Psoas muscle (tissue), 8 donors: ENCODE measurements at places on chromosomes 16 and 17. TPM values are rescaled to one million over a fixed set of nuclear protein-coding genes. Genes with fewer than 3 reads are reported as not detected.

DNA sequence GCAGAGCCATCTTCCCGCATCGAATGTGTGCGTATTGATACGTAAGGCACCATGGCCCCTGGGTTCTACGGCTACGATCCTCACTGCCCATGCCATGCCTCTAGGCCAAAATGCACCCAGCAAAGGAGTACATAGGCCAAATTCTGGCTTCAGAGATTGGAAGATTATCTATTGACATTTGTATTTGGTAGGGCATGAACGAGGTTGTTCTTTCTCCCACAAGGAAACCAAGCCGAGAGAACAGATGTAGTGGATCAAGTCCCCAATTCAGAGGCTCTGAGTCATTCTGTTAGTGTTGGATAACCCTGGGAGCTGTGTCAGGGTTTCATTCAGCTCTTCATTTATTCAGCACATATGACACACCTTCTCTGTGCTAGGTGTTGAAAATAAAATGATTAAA lies 36.5 kb downstream of the HOXB1 start:
- H3K4me3 ChIP-seq: no peak overlapping the region
- H3K4me1 ChIP-seq: peaks cover 10% of the 10 kb centered on the region
- no peak overlapping the region for H3K27ac ChIP-seq

DNA sequence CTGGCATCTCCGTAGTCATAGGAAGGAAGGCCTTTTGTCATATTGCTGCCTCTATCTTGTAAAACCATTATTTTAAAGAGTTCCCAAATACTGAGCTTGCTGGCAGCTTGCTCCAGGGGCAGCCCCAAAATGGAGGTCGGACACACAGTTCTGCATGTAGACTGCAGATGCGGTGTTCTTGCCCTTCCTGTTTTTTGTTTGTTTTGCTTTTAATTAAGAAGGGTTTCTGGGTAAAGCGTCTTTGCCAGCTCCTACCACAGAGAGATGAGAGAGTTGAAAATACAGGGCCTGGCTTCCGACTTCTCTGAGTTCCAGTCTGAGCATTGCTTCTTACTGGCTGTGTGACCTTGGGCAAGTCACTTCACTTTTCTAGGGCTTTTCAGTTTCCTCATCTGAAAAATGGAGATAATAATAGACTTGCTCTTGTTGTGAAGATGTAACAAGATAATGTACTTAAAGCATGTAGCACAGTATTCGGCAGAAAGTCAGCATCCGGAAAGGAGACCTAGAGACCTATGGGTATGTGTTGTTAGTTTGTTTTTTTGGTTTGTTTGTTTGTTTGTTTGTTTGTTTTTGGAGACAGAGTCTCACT lies 67.8 kb upstream of the GSE1 start:
- DNase-seq: no peak
- H3K36me3 ChIP-seq: no peaks in the 10 kb centered on the region
- H3K4me1 ChIP-seq: peaks cover 16% of the 10 kb centered on the region
- H3K27ac ChIP-seq: no peak overlapping the region
- H3K4me3 ChIP-seq: no peak overlapping the region

- DNase-seq: no peak
- H3K27ac ChIP-seq: no peak overlapping the region
- no peaks in the 10 kb centered on the region for H3K4me1 ChIP-seq
- H3K27me3 ChIP-seq: no peaks in the 10 kb centered on the region
Measured at GRCh38 chr17:60971515-60972369, 294.1 kb downstream of the BCAS3 start.

DNA sequence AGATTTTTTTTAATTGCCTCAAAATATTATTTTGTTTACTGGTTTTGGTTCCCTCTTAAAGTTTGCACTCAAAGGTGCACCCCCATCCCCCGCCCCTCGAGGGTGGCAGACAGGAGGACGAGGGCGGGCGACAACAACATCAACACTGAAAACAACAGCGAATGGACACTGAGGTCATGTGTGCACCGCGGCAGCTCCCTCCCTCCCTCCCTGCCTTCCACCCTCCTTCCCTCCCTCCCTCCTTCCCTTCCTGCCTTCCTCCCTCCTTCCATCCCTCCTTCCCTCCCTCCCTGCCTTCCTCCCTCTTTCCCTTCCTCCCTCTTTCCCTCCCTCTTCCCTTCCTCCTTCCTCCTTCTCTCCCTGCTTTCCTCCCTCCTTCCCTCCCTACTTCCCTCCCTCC lies 1.5 kb upstream of the OSGIN1 start:
- no peaks in the 10 kb centered on the region for H3K36me3 ChIP-seq
- no peak for DNase-seq
- no peak overlapping the region for H3K27ac ChIP-seq
- no peaks in the 10 kb centered on the region for H3K27me3 ChIP-seq

DNA sequence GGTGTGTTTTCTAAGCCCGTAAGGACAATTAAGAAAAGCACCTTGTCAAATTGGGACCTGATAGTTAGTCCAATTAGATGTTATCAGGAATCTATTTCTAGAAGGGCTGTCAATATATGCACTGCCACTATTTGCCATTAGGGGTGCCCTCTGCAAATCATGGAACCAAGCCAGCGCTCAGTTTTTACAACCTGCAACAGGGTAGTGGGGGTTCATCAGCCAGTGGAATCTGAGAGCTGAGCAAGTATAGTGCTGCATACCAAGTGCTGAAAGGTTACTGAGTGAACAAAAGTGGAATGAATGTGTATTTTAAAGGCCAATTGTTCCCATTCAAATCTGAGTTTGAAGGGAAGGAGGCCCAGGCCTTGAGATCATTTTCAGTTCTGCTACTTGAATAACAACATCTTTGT lies 10.4 kb downstream of the PRR11 start:
- no peaks in the 10 kb centered on the region for H3K27me3 ChIP-seq
- DNase-seq: no peak
- no peak overlapping the region for H3K27ac ChIP-seq
- H3K36me3 ChIP-seq: no peaks in the 10 kb centered on the region

GRCh38 chr17:21173543-21173942 lies 40.4 kb downstream of the TMEM11 start:
- H3K4me1 ChIP-seq: peaks cover 58% of the 10 kb centered on the region
- H3K4me3 ChIP-seq: no peak overlapping the region
- peak overlapping the region; percentile 96 for H3K27ac ChIP-seq
- H3K36me3 ChIP-seq: no peaks in the 10 kb centered on the region
- H3K27me3 ChIP-seq: no peaks in the 10 kb centered on the region

- no peak overlapping the region for H3K27ac ChIP-seq
- no peaks in the 10 kb centered on the region for H3K27me3 ChIP-seq
- H3K4me1 ChIP-seq: no peaks in the 10 kb centered on the region
- no peaks in the 10 kb centered on the region for H3K36me3 ChIP-seq
- H3K4me3 ChIP-seq: no peak overlapping the region
Measured at GRCh38 chr17:55134486-55135157, 130.1 kb upstream of the HLF start.

DNA sequence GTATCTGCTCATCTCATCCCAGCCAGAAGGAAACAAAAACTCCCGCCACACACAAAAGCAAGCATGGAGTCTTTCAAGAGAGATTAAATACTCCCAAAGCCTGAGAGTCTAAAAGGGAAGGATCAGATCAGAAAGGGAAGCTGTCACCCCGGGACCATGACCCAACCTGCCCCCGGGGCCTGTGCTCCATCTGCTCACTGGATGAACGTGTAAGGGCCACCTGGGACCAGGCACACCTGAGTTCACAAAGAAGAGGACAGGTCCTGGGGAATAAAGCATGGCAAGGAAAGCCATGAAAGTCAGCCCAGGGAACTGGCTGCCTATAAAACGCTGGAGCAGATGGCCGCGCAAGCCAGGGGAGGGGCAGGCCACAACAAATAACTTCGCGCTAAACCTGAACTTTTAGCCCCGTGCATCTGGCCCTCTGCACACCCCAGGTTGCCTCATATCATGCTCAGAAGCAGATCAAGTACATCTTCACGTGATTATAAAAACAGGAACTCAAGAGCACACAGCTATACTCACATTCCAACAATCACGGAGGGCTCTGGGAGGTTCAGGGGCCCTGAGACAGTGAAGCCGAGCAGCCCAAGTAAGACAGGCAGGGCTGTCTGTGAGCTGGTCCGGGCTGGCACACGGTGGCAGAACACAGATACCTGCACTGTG lies 3.4 kb downstream of the TMEM11 start:
- peak overlapping the region; percentile 99 for H3K27ac ChIP-seq
- no peaks in the 10 kb centered on the region for H3K27me3 ChIP-seq
- H3K36me3 ChIP-seq: peaks cover 6% of the 10 kb centered on the region
- no peak for DNase-seq
- H3K4me3 ChIP-seq: peak overlapping the region; percentile 97
- H3K4me1 ChIP-seq: peaks cover 71% of the 10 kb centered on the region

- H3K27me3 ChIP-seq: no peaks in the 10 kb centered on the region
- DNase-seq: no peak
- no peak overlapping the region for H3K4me3 ChIP-seq
- H3K4me1 ChIP-seq: no peaks in the 10 kb centered on the region
- H3K27ac ChIP-seq: no peak overlapping the region
- no peaks in the 10 kb centered on the region for H3K36me3 ChIP-seq
Measured at GRCh38 chr16:29675811-29676643, 3.0 kb upstream of the QPRT start.

DNA sequence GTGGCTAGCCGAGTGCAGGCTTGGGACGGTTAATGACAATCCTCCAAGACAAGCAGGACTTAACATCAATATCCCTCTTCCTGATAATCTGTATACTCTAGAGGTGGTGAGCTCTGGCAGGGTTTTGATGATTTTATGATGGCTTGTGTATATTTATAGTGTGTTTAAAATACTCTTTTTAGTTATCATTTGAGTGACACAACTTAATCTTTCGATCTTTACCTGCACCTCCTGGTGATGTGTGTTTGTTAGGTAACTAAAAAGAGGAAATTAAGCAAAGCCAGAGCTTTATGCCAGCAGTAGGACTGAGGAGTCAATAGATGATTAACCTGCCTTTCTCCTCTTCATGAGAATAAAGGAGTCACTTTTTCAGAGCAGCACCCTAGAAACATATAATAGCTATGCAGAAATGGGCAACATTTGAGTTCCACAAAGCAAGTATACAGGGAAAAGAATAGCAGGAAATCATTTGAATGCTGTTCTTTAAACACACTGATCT lies 210.5 kb downstream of the IRX3 start:
- no peak overlapping the region for H3K27ac ChIP-seq
- no peaks in the 10 kb centered on the region for H3K36me3 ChIP-seq
- H3K4me1 ChIP-seq: no peaks in the 10 kb centered on the region
- no peaks in the 10 kb centered on the region for H3K27me3 ChIP-seq

- H3K36me3 ChIP-seq: no peaks in the 10 kb centered on the region
- no peaks in the 10 kb centered on the region for H3K27me3 ChIP-seq
- H3K4me1 ChIP-seq: no peaks in the 10 kb centered on the region
- H3K27ac ChIP-seq: no peak overlapping the region
- DNase-seq: no peak
Measured at GRCh38 chr16:84260766-84261554, 21.1 kb upstream of the KCNG4 start.

DNA sequence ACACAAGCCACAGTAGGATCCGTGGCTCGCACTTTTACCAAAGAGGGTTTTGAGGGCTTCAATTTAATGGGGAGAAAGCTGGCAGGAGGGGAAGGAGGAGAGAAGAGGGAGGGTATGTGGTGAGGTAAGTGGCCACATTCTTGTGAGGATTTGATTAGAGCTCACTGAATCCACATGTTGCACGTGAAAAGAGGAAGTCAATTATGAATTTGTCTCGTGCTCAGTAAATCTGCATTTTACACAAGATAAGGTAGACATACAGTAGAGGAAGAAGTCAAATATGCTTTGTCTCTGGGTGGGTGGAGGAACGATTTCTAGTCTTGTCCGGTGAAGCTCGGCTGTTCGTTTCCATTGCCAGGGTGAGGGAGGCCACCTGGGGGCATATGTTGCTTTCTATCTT lies 862 bp downstream of the ZNF232 start:
- peaks cover 51% of the 10 kb centered on the region for H3K36me3 ChIP-seq
- no peak for DNase-seq
- peaks cover 3% of the 10 kb centered on the region for H3K27me3 ChIP-seq
- peak overlapping the region; percentile 93 for H3K27ac ChIP-seq
- H3K4me1 ChIP-seq: peaks cover 7% of the 10 kb centered on the region

- H3K4me1 ChIP-seq: no peaks in the 10 kb centered on the region
- no peaks in the 10 kb centered on the region for H3K36me3 ChIP-seq
- peak overlapping the region; percentile 15 for H3K27ac ChIP-seq
- H3K27me3 ChIP-seq: peaks cover 2% of the 10 kb centered on the region
- H3K4me3 ChIP-seq: no peak overlapping the region
Measured at GRCh38 chr17:381941-382643, 29.5 kb upstream of the RPH3AL start.

DNA sequence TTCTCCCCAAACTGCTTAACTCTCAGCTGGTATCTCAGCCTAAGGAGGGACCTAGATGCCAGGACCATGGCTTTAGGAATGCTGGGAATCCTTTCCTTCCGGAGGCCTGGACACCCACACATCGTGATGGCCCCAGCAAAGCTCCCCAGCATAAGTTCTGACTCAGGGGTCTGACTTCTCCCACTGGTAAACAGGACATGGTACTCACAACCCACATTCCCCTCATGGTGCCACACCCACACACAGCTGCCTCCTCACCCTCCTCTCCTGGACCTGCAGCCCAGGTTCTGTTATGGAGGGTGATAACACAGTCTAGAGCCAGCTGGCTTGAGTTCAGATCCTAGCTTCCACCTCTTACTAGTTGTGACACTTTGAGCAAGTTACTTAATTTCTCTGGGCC lies 719 bp upstream of the RNF227 start:
- peaks cover 21% of the 10 kb centered on the region for H3K4me1 ChIP-seq
- peak overlapping the region; percentile 85 for H3K27ac ChIP-seq
- DNase-seq: no peak
- no peaks in the 10 kb centered on the region for H3K36me3 ChIP-seq
- no peaks in the 10 kb centered on the region for H3K27me3 ChIP-seq
- H3K4me3 ChIP-seq: peak overlapping the region; percentile 87

- peak overlapping the region; percentile 74 for H3K4me3 ChIP-seq
- no peaks in the 10 kb centered on the region for H3K27me3 ChIP-seq
- peaks cover 9% of the 10 kb centered on the region for H3K4me1 ChIP-seq
- peak; percentile 57 for DNase-seq
- no peaks in the 10 kb centered on the region for H3K36me3 ChIP-seq
Measured at GRCh38 chr17:55265311-55266021, 706 bp downstream of the HLF start.

GRCh38 chr16:88062341-88063210 lies 111.3 kb downstream of the BANP start:
- H3K36me3 ChIP-seq: peaks cover 29% of the 10 kb centered on the region
- DNase-seq: peak; percentile 75
- H3K4me1 ChIP-seq: peaks cover 12% of the 10 kb centered on the region
- no peak overlapping the region for H3K27ac ChIP-seq
- no peaks in the 10 kb centered on the region for H3K27me3 ChIP-seq

- no peaks in the 10 kb centered on the region for H3K36me3 ChIP-seq
- DNase-seq: peak; percentile 37
- peak overlapping the region; percentile 90 for H3K4me3 ChIP-seq
- no peaks in the 10 kb centered on the region for H3K27me3 ChIP-seq
Measured at GRCh38 chr17:29588562-29589411, 661 bp downstream of the GIT1 start.

GRCh38 chr16:12583237-12583897 lies 220.3 kb downstream of the CPPED1 start:
- H3K27me3 ChIP-seq: no peaks in the 10 kb centered on the region
- no peak overlapping the region for H3K27ac ChIP-seq
- no peaks in the 10 kb centered on the region for H3K36me3 ChIP-seq
- H3K4me3 ChIP-seq: no peak overlapping the region
- DNase-seq: no peak

The KRT25 gene
- not detected for total RNA-seq

The CDH11 gene
- 16.8 TPM for total RNA-seq

The ZFHX3 gene
- total RNA-seq: 28.9 TPM

The RPRML gene
- 0.19 TPM for total RNA-seq

The SDK2 gene
- 0.46 TPM for total RNA-seq

The TEFM gene
- total RNA-seq: 8.7 TPM

The DHRS7C gene
- 41.8 TPM for total RNA-seq

The MFAP4 gene
- total RNA-seq: 9.2 TPM

The ADGRG1 gene
- 14.6 TPM for total RNA-seq

The SULT1A1 gene
- total RNA-seq: 8.1 TPM
